ENCODE measurements at places on chromosomes 6 and 20.

- DNase-seq: no peak
Observed at GRCh38 chr6:169470790-169471189, 217.1 kb upstream of the THBS2 start.

- no peak for DNase-seq
Observed at GRCh38 chr6:13561624-13562267, 12.7 kb upstream of the SIRT5 start.

GRCh38 chr6:105482921-105483320 lies 80.0 kb upstream of the PREP start:
- no peak for DNase-seq

- DNase-seq: no peak
Observed at GRCh38 chr6:104325341-104326172, 534.2 kb downstream of the HACE1 start.

- DNase-seq: no peak
Observed at GRCh38 chr6:44188819-44189218, 27.9 kb upstream of the MYMX start.

- no peak for DNase-seq
Observed at GRCh38 chr6:13472976-13473767, 14.2 kb downstream of the GFOD1 start.

DNA sequence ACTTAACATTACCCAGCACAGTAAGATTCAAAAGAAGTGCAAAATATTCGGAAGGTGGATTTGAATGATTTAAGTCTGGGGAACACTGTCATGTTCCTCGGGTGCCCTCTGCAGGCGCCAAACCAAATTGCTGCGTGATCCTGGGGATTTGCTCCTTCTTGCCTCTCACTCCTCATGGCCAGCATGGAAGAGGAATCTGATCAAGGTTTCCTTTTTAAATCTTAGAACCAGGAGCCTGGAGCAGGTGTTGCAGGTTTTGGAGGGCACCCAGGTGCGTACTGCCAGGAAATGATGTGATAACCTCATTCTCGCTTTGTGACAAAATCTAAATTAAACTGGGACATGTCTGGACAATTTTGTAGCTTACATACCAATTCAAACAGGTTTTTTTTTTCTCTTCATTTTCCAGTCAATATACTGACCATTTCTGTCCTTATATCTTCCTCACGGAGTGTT lies 8.1 kb upstream of the PFDN4 start:
- DNase-seq: peak; percentile 39

GRCh38 chr6:140438346-140438735 lies 1063.9 kb upstream of the CITED2 start:
- DNase-seq: no peak

GRCh38 chr20:62326559-62326958 lies 23.8 kb downstream of the ADRM1 start:
- no peak for DNase-seq
